GM23248 (cell line): ENCODE measurements at places on chromosomes 4 and X.

- no peak for DNase-seq
Observed at GRCh38 chr4:142595222-142595871, 250.8 kb downstream of the INPP4B start.

DNA sequence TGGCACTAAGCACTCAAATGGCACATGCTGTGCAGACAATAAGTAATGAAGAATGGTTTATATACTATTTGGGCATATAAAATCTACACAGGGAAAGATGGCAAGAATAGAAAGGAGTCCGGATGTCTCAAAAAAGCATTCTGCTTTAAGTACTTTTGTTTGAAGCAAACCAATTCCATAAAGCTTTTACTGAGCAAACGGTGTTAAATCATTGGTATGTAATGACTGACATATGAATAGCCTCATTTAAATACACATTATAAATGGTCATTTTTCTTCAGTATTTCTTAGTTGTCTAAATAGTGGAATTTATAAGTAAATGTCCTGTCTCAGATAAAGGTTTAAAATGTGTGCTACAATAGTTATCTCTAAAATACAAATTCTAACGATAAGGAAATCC is 6.0 kb downstream of the FBXO8 start:
- DNase-seq, result no peak

DNA sequence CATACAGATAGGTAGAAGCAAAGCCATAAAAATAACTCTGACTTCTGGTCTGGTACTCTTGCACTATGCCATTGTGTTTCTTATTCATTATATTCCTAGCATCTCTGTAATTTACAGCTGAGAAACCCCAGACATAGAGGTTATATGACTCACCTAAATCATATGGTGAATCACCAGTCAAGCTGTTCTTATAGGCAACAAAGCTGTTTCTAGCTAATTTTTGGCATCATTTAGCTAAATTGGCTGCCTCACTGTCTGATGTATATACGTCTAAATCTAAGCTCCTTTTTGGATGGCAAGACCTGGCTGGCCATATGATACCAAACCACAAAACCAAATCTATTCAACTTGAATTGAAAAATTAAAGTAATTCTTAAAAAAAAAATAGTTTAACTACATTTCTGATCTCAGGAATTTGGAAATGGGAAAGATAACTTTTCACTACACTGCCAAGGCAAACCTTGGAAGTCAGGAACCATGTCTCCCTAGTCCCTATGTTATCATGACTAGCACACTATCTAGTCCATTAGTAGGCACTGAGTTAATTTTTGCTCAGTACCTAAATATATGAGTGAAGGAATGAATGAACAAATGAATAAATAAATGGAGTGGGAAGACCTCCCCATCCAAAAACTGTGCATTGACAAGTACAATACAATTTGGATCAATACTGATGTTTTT is 41.3 kb upstream of the STAG2 start:
- peak; percentile 75 for DNase-seq

- DNase-seq, result no peak
Observed at GRCh38 chrX:24463077-24463476, 2.0 kb upstream of the PDK3 start.

GRCh38 chr4:65383589-65384305 is 286.5 kb downstream of the EPHA5 start:
- DNase-seq, result no peak

GRCh38 chrX:123330229-123330942 is 146.3 kb downstream of the GRIA3 start:
- DNase-seq, result peak; percentile 46

- DNase-seq, result no peak
Observed at GRCh38 chr4:116736756-116737155, 348.6 kb downstream of the TRAM1L1 start.

GRCh38 chr4:89009761-89010369 is 47.1 kb downstream of the FAM13A start:
- no peak for DNase-seq

- no peak for DNase-seq
Observed at GRCh38 chr4:151517896-151518295, 108.9 kb downstream of the FHIP1A start.

DNA sequence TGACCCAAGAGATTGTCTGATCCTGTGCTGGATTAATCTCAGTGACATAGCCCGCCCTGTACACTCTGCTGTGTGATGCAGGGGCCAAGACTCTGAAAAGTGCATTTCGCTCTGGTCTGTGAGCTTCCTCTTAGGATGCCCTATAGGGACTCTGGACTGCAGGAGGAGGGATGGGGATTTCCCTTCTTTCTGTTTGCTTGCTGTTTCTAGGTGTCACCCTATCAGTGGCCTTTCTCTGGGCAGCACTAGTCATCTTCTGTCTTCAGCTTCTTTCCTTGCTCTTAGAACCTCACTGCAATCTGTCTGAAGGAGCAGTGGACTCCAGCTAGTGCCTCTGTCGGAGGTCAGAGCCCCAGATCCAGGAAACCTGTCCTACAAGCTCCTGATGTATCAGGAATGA is 34.5 kb upstream of the SCRG1 start:
- DNase-seq, result no peak

GRCh38 chr4:11397146-11397545 is 31.5 kb downstream of the HS3ST1 start:
- DNase-seq, result no peak

- DNase-seq, result no peak
Observed at GRCh38 chrX:39399387-39399786, 598.1 kb downstream of the MID1IP1 start.
